Renal cortical epithelial cell (primary cell): ENCODE measurements at places on chromosomes 6 and 20.

- DNase-seq: no peak
Observed at GRCh38 chr20:46316984-46317684, 8.8 kb upstream of the CDH22 start.

DNA sequence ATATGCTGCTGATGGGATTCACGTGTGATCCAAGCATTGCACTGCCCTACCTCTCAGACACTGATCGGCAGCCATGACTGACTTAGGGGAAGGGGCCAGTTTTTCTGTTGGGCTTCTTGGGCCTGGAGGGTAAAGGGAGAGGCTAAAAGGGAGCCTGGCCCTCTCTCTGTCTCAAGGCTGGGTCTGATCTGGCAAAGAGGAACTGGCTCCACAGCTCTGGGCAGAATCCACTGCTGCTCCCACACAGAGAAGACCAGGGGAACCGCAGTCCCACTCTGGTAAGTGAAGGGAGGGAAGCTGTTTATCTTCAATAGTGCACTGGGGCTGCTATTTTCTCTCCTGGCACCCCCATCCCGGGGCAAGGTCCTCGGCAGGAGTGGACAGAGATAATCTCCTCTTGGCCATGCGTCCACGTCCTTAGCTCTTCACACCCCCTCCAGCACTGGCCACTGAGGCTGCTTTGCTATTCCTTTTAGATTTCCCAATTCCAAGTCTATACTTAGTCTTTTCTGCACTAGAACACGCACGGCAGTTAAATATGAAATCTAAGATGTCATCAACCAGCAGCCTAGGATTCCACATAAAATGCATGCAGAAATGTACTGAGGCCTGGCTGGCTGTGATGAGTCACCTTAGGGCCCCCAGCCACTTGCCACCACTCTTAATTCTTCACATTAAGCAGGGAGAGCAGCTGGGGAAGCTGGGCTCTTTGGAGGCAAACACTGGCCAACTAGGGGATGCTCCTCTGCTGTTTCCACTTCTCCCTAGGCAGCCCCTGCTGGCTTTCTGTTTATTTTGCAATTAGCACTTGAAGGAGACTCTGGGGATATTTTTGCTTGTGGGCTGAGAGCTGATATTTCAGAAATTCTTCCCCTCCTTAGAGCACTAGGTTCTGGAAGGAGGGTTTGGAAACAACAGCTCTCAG, 87.8 kb upstream of the ARMC2 start:
- no peak for DNase-seq

- DNase-seq: peak; percentile 55
Observed at GRCh38 chr6:89242574-89243330, 25.6 kb upstream of the GABRR1 start.

DNA sequence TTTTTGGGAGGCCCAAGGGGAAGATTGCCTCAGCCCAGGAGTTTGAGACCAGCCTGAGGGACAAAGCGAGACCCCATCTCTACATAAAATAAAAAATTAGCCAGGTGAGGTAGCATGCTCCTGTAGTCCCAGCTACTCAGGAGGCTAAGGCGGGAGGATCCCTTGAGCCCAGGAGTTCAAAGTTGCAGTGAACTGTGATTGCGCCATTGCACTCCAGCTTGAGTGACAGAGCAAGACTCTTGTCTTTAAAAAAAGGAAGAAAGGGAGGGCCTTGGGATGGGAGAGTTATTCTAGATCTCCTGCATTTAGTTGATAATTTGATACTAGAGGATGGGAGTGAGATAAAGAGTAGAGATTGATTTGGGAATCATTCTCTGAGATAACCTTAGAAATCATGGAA, 68.1 kb downstream of the ITCH start:
- no peak for DNase-seq

DNA sequence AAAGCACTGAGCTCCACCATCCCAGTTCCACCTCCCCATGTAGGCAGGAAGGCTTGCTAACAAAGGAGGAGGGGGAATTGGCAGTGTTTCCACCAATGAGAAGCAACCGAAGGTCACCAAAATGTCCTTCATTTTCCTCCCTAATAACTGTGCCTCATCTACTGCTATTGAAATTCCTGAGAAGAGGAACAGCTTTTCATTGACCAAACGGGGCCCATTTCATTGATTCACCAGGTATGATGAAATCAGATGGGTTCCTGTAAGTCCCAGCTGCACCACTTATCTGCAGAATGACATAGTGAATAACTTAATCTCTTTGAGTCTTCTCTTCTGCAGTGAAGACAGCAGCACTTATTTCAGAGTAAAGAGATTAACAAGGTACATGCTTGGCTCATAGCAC, 17.3 kb downstream of the TREM1 start:
- DNase-seq: no peak

DNA sequence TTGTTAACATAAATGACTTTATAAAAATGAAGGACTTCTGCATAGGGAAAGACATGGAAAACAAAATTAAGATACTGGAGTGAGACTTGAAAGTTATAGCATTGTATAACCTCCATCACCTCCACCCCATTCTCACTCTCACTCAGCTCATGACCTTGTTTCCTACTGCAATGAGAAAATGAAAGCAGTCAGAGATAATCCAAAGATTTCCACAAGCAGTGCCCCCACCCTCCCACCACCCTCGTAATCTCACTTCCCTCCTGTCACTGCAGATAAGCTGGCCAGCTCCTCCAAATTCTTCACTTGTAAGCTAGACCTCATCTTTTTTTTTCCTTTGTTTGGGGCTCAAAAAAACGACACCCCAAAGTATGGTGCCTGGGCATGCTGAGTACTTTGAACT, 52.9 kb upstream of the PROKR2 start:
- DNase-seq: no peak

- no peak for DNase-seq
Observed at GRCh38 chr6:81633391-81633790, 119.1 kb downstream of the TENT5A start.
